ENCODE measurements at places on chromosomes 2 and 18.

DNA sequence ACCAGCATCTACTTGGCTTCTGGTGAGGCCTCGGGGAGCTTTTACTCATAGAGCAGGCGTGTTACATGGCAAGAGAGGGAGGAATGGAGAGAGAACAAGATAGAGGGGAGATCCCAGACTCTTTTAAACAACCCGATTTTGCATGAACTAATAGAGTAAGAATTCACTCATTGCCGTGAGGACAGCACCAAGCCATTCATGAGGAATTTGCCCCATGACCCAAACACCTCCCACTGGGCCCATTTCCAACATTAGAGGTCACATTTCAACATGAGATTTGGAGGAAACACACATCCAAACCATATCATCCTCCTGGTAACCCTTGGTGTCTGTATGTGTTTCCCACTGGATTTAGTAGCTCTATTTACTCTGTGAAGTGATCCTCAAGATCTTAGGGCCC, 249.9 kb upstream of the SP5 start:
- no peak overlapping the region for H3K27ac ChIP-seq
- H3K4me3 ChIP-seq, result no peak overlapping the region
- H3K4me1 ChIP-seq, result no peaks in the 10 kb centered on the region

DNA sequence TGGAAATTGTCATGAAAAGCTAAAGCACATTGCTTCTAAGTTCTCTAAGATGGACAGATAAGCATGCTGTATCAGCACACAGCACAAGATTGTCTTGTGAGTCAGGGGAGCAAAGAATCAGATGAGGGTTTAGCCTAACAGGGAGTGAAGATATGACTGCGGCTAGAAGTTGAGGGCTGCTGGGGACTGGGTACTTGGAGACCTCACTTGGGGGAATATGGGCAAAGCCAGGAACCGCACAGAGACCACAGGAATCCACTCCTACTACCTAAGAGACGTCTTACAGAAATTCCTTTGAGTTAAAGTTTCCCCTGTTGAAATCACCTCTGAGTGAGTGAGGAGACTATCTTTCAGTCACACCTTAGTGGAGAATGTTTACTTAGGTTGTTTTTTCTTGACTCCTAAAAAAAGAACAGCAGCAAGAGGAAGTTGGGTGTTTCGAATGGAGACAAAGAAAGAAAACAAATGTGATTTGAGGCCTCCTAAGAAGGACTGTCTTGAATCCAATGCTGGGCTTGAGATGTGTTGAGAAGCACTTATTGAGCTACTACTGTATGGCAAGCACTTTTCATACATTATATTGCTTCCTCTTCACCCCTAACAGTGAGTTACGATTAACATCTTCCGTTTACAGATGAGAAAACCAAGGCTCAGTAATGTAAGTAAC, 100.7 kb downstream of the ANKRD44 start:
- DNase-seq, result peak; percentile 45
- H3K4me1 ChIP-seq, result peaks cover 86% of the 10 kb centered on the region
- H3K27ac ChIP-seq, result peak overlapping the region; percentile 79
- H3K27me3 ChIP-seq, result no peaks in the 10 kb centered on the region
- H3K36me3 ChIP-seq, result peaks cover 3% of the 10 kb centered on the region
- H3K4me3 ChIP-seq, result peak overlapping the region; percentile 15

GRCh38 chr2:64029116-64029665, 10.0 kb upstream of the VPS54 start:
- H3K4me1 ChIP-seq, result peaks cover 3% of the 10 kb centered on the region
- H3K27me3 ChIP-seq, result no peaks in the 10 kb centered on the region

GRCh38 chr2:46366668-46367052, 69.5 kb downstream of the EPAS1 start:
- H3K27ac ChIP-seq, result no peak overlapping the region
- peaks cover 12% of the 10 kb centered on the region for H3K4me1 ChIP-seq
- no peaks in the 10 kb centered on the region for H3K36me3 ChIP-seq
- H3K27me3 ChIP-seq, result no peaks in the 10 kb centered on the region
- no peak for DNase-seq
- H3K4me3 ChIP-seq, result no peak overlapping the region

GRCh38 chr2:63590626-63591408, 2.1 kb downstream of the MDH1 start:
- H3K4me3 ChIP-seq, result no peak overlapping the region
- H3K36me3 ChIP-seq, result peaks cover 31% of the 10 kb centered on the region
- H3K4me1 ChIP-seq, result peaks cover 19% of the 10 kb centered on the region
- DNase-seq, result no peak
- H3K27ac ChIP-seq, result no peak overlapping the region

- no peak overlapping the region for H3K4me3 ChIP-seq
- H3K36me3 ChIP-seq, result no peaks in the 10 kb centered on the region
- H3K27me3 ChIP-seq, result no peaks in the 10 kb centered on the region
Measured at GRCh38 chr2:120787822-120788700, 52.4 kb downstream of the GLI2 start.
